ENCODE measurements at places on chromosomes 7 and 10.

GRCh38 chr10:117241541-117242462 is 888 bp downstream of the SLC18A2 start:
- ATAC-seq: no peak
- no peaks in the 10 kb centered on the region for H3K36me3 ChIP-seq
- H3K4me3 ChIP-seq: no peak overlapping the region
- H3K27me3 ChIP-seq: peaks cover 48% of the 10 kb centered on the region
- no peaks in the 10 kb centered on the region for H3K4me1 ChIP-seq

- H3K4me3 ChIP-seq: no peak overlapping the region
- no peak for ATAC-seq
- H3K27ac ChIP-seq: no peak overlapping the region
- no peaks in the 10 kb centered on the region for H3K27me3 ChIP-seq
Observed at GRCh38 chr7:136914016-136914415, 45.6 kb downstream of the CHRM2 start.

DNA sequence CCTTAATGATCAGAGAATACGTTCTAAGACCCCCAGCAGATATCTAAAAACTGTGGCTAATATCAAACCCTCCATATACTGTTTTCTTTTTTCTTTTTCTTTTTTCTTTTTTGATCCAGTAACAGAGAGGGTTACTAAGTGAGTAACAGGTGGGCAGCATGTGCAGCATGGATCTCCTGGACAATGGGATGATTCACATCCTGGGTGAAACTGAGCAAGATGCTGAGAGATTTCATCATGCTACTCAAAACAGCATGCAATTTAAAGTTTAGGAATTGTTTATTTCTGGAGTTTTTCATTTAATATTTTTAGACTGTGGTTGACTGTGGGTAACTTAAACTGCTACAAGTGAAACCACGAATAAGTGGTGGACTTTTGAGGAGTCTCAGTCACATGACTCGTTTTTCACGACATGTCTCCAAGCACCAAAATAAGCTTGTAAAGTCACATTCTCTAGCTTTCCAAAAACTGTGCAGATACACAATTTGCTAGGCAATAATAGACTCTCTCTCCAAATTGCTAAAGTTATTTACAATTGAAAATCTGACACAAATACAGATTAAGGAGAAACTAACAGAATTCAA is 716.2 kb downstream of the NXPH1 start:
- H3K4me3 ChIP-seq: no peak overlapping the region
- H3K27ac ChIP-seq: no peak overlapping the region

DNA sequence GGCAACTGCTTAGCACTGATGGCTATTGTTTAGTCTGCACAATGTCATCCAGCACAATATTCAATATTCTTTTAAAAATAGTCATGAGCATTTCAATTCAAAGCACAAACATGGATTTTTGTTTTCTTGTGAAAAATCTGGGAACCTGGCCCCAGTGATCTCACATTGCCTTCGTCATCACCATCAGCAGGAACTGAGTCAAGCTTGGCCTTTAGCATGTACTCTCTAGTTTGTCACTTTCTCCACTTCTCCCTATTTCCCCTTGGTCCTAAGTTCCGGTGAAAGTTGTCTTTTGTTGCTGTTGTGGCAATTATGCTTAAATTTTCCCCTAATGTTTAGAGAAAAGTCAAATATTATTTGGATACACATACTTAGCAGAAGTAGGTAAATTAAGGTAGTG is 252.9 kb upstream of the SORCS1 start:
- H3K27ac ChIP-seq: peak overlapping the region; percentile 64
- no peak overlapping the region for H3K4me3 ChIP-seq
- peaks cover 20% of the 10 kb centered on the region for H3K4me1 ChIP-seq
- no peak for ATAC-seq

DNA sequence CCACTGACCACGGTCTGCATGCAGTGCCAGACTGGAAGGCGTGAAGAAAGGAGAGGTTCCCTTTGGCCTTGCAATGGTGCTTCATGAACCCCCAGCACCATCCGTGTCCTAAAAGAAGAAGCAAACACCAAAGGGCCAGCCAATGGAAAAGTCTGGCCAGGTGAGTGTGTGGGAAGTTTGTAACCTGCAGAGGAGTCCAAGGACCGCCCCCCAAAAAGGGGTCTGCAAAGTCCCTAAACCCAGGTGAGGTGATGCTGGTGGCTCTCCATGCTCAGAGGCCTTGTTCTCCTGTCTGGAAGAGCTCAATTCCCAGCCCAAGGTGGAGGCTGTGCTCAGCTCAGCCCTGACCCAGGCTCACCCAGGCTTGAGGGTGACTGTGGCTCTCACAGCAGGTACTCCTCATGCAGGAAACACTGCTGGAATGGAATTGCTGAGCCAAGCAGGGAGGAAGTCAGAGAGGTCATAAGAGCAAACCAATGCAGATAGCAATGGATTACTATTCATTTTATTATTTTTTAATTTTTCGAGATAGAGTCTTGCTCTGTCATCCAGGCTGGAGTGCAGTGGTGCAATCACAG is 52.4 kb upstream of the NANOS1 start:
- ATAC-seq: no peak
- H3K4me3 ChIP-seq: no peak overlapping the region
- H3K36me3 ChIP-seq: no peaks in the 10 kb centered on the region
- no peak overlapping the region for H3K27ac ChIP-seq
- no peaks in the 10 kb centered on the region for H3K4me1 ChIP-seq

DNA sequence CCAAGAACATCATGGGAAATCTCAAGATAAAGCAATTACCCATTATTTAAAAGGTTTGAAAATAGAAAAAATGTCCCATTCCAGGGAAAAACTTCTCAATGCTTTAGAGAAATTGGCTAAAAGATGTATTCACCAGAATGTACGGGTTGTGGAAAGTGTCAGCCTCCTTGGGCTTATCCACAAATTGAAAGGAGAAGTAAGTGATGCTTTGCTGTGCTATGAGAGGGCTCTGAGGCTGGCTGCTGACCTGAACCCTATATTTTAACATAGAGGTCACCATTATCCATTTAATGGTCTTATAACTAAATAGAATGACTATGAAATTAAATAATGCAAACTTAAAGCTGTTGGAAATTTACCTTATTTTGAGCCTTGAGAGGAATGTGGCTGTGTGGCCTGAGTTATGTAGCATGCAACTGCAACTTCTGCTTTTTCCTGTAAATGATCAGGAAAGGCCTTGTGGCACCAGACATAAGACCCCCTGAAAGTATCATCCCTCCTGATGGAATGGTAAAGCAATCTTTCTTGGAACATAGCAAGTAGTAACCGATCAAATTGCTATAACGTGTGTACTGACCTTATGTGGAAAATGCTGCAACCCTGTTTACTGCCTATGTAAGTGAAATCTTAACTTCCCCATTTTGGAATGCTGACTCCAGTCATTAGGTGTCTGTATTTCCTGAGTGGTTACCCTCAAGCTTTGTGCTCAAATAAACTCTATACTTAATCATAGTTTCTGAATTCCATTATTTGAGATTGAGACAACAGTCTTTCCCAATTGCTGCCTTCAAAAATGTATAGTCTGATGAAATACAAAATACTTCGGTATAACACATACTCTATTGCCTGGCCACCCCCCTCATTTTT is 6.9 kb downstream of the IFIT1B start:
- no peak overlapping the region for H3K4me3 ChIP-seq
- H3K4me1 ChIP-seq: peaks cover 22% of the 10 kb centered on the region
- no peaks in the 10 kb centered on the region for H3K36me3 ChIP-seq
- H3K27ac ChIP-seq: peak overlapping the region; percentile 42
- ATAC-seq: peak; percentile 77

All from stimulated activated memory B cell treated with anti-CD40 and anti-IgM and Interleukin-4, amounts not matched to agents 10 μg/mL and 1 μg/mL and 100 μg/mL, for 72 hours (primary cell).